ENCODE measurements at places on chromosomes 7 and 10.

DNA sequence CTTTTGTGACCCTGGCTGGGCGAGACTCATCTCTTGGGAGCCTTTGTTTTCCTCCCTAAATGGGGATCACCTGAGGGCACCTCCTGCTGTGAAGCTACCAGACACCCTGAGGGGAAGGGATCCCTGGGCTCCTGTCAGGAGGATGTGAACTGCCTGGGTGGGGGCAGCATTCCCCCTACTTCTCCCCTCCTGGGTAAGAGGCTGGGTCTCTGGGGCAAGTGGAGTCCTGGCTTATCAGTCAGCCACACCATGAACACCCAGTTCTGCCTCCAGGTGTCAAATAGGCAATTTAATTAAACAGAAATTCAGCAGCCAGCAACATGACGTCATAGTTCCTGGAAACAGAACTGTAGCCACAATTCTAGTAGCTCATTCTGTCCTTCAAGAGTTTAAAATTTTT, 97.7 kb upstream of the RET start:
- DNase-seq: no peak

GRCh38 chr7:114900127-114900526, 21.8 kb upstream of the MDFIC start:
- DNase-seq: no peak

- DNase-seq: no peak
Measured at GRCh38 chr7:118478236-118478635, 253.7 kb downstream of the ANKRD7 start.

- no peak for DNase-seq
Measured at GRCh38 chr10:131450216-131450765, 138.8 kb upstream of the TCERG1L start.

- no peak for DNase-seq
Measured at GRCh38 chr7:23912065-23912464, 202.0 kb downstream of the STK31 start.

DNA sequence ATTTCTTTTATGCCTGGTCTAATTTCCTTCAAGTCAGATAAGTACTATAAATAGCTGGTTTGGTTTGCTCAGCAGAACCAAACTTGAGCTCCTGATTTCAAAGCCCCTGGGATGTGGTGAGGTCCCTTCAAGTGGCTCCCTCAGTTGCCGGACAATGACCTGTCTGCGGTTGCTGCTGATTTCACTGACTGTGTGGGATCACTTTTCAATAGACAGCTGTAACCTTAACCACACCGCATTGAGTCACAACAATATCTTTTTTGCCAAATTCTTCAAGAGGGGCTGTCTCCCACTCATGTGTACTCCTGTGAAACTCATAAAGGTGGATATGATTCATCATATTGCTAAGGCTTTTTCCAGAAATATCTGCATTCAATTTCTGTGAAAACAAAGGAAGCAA, 23.1 kb upstream of the ITGA8 start:
- DNase-seq: peak; percentile 10

DNA sequence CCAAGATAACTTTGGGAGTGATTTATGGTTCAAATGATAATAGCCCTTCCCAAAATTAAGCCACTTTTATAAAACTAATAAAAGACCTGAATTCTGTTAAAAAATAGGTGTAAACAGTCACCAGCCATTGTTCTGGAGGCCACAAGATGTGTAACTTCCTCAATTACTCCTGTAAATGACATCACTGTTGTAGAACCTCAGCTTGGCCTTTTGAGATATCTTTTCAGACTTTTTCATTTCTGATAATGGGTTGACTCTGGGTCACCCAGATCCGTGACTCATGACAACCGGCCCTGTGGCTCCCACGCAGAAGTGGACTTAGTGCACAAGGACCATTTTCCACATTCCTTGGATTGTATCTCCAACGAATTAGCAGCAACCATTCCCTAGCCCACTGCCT, 106.6 kb downstream of the DKK1 start:
- DNase-seq: no peak

DNA sequence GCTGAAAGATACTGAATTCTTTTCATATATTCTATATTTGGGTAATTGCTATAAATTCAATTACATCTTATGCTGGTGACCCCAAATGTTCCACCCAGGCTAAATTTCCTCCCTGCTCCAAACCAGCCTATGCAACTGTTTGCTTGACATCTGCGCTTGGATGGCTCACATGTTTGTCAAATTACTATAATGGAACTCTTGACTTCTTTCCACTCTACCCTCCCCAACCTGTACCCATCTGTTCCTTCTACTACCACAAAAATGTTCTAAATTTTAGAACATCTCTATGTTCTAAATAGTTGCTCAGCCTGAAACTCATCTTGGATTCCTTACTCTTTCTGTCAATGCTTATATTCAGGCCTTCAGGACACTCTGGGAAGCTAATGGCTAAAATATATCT, 249.9 kb upstream of the SMIM30 start:
- no peak for DNase-seq

DNA sequence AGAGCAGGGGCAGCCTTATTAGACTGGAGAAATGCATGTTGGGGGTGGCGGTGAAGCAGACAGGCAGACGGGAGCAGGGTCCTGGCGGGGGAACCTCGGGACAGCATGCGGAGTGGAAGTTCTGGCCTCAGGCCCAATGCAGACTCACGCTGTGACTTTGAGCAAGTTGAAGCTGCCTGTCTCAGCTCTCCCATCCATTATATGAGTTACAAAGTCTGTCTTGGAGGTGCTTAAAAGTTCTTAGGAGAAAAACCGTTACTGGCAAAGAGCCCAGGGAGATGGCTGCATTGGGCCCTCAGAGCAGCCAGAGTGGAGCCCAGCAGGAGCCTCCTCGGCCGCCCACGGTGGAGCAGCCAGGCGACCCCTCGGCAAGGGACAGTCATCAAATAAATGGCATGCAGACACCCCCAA, 509.5 kb downstream of the PLXNA4 start:
- DNase-seq: peak; percentile 59

GRCh38 chr7:118057404-118057803, 126.6 kb upstream of the LSM8 start:
- DNase-seq: no peak

DNA sequence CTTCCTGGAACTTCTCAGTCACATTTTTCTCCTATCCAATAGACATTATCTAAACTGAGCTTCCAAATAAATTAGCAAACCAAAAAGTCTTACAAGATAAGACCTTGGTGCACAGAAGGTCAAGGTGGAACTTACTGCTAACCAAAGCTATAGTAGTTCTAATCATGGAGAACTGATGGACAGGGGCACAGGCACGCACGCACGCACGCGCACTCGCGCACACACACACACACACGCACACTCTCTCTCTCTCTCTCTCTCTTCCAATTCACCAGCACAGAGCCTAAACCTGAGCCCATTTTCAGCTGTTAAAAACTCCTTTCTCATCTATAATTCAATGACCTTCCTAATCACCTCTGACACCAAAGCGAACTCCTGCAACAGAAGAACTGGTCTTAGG, 7.5 kb downstream of the FGFR2 start:
- no peak for DNase-seq

GRCh38 chr7:5406957-5407945, 16.4 kb downstream of the TNRC18 start:
- no peak for DNase-seq

DNA sequence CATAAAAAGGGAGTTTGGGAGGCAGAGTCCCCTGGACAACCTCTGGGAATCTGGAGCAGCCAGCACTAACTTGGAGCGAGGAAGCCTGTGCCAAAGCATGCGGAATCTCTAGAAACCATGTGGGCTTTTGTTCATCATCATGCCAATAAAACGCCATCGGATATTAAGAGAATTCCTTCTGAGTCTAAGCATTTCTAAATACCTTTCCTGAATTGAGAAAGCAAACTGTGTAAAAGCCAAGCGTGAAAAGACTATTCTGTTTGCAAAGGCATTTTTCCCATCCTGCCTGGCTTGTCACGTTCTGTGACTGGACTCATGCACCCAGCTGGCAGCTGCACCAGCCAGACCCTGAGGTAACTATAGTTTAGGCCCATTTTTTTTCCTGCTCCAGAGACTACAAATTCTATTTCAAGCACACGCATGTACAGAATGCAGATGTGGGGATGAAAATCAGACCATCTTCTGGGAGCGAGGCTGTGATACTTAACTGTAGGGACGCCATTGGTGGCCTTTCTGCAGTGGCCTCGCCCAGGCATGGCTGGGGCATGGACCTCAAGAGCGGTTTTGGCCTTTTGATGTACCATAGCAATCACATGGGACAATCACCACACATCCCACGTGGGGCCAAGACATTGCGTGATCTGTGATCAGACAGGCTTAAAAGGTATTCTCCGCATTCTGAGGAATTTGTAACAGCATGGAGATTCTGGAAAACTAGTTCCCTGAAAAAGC, 218.9 kb downstream of the KIAA1217 start:
- peak; percentile 73 for DNase-seq

DNA sequence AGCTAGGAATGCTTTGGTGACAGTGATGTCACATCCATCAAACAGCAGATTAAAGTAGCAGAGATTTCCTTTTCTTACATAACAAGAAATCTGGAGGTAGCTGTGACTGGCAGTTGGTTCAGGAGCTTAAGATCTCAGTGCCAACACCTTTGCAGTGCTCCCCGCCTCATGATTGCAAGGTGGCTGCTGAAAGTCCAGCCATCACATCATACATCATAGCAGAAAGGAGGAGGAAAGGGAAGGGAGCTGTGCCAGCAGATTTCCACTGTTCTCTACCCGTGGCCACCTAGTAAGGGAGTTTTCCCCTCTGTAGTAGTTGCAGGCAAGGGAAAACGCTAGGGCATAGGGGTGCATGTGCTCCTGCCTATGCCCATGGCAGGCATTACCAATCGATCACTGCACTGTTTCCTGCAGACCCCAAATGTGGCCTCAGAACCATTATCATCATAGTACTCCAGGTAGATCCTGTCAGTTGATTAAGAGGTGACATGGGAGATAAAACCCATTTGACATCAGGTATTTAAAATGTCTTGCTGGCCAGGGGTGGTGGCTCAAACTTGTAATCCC, 57.9 kb upstream of the GTF2IRD1 start:
- no peak for DNase-seq

- no peak for DNase-seq
Measured at GRCh38 chr10:7802606-7803005, 14.6 kb downstream of the ATP5F1C start.

- DNase-seq: no peak
Measured at GRCh38 chr10:127198721-127199120, 2.3 kb upstream of the INSYN2A start.

GRCh38 chr7:44377681-44378421, 52.5 kb upstream of the CAMK2B start:
- no peak for DNase-seq

DNA sequence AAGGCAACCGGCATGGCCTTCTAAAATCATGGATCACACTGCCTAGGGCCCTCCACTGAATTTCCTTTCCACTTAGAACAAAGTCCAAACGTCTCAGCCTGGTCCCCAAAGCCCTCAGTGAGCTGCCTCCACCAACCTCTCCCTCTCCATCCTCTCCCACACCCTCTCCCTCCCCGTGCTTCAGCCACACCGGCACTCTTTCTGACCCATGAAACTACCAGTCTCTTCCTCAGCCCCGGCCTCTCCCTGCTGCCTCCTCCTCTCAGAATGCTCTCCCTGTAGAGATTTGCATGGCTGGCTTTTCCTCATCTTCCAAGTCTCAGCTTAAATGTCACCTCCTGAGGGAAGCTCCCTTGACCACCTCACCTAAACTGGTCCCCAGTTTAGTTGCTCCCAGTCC, 219.0 kb upstream of the ZMIZ1 start:
- DNase-seq: no peak

DNA sequence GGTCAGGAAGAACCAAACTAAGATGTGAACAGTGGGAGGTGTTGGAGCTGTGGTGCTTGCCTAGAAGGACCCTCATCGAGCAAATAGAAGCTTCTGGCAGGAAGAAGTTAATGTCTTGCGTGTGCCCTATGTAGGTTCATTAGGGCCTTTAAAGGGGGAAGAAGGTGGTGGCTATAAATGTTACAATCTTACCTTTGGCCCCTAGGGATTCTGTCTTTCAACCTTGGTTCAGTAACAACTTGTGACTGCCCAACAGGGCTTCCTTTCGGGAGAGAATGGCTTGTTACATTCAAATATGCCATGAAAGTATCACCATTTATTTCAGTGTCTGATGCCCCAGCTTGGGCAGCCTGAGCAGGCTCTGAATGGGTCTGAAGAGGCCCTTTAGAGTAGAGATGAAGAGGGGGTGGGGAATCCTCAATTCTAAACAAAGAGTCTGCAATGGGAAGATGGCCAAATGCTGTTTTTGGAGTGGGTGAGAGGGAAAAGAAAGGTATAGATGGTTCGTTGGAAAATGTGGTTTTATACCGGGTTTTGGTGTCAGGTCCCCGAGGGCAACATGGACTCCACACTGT, 108.0 kb downstream of the TCF7L2 start:
- DNase-seq: peak; percentile 50

GRCh38 chr10:14671386-14671831, 103.3 kb downstream of the FAM107B start:
- no peak for DNase-seq

GRCh38 chr7:101816595-101817470, 593 bp upstream of the CUX1 start:
- peak; percentile 72 for DNase-seq

DNA sequence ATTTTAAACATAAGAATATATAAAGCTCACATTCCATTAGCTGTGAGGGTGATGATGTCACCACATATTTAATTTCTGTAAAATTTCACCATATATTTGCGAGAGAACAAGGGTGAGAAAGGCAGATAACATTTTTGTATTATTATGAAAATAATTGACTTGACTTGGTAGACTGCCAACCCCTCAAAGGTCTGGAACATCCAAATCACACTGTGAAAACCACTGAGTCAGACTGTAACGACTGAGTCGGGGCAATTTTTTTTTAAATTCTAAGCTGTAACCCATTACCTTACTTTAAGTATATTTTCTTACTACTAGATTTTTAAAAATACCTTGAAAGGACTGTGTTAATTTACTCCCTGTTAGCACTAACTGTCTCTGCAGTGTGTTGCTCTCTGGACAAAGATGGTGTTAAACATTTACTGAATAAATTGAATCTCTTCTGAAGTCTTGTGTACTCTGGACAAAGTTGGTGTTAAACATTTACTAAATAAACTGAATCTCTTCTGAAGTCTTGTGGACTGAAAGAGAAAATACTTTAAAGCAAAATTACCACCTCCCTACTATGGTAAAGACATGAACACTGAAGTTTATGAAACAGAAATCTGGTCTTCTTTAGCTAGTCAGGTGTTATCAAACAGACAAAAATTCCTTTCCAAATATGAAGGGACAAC, 14.1 kb downstream of the PDZD8 start:
- DNase-seq: no peak

Measured in adipocyte (in vitro differentiated cells).